ENCODE measurements at places on chromosomes 16 and 17.

- no peak for DNase-seq
Observed at GRCh38 chr17:72518753-72519597, 398.2 kb downstream of the SOX9 start.

DNA sequence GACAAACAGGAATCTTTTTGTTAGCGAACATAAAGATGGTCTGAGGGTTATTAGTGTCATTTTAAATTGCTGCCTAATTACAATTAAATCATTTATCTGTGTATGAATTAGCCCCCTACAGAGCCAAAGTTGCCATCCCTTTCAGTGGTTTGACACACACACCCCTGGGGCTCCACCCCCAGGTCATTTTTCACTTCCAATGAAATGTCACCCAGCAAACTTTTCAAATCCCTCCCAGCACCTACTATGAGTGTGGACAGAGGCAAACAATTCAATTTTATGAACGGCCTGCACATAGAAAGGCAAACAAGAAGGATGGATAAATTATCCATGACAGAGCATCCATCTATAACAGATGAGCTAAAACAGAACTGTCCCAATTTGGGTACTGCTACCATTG, 2.4 kb downstream of the MYH10 start:
- DNase-seq = no peak

GRCh38 chr16:73304008-73304774, 256.3 kb upstream of the ZFHX3 start:
- DNase-seq = no peak

GRCh38 chr17:79654960-79655382, 44.1 kb upstream of the RBFOX3 start:
- no peak for DNase-seq
